ENCODE measurements at places on chromosomes 3 and 15.

GRCh38 chr3:31051226-31051625 is 156.8 kb upstream of the GADL1 start:
- DNase-seq, result no peak

GRCh38 chr3:129619726-129620162 is 13.3 kb upstream of the PLXND1 start:
- DNase-seq, result no peak

DNA sequence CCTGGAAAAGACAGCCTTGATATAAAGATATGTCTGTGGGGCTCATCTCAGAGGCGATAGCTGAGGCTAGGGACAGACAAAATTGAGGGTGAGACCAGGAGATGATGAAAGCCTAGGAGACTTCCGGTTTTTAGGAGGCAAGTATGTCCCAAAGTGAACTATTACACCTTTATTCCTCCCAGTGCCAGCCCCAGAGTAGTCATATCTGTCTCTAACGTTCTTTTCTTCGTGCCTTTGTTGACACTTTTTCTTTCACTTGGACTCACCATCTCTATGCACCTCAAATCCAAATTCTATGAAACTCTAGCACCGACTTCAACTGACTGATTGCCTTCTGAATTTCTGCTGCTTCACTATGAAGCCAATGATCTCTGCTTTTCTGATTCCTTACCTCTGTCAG is 93.8 kb upstream of the RASGRP1 start:
- no peak for DNase-seq

GRCh38 chr3:131699001-131699400 is 196.2 kb upstream of the MRPL3 start:
- DNase-seq, result no peak

- DNase-seq, result no peak
These were observed 20.9 kb upstream of the IL1RAP start for GRCh38 chr3:190492966-190493365.

- DNase-seq, result no peak
These were observed 10.0 kb downstream of the CCDC13 start for GRCh38 chr3:42763021-42763420.

DNA sequence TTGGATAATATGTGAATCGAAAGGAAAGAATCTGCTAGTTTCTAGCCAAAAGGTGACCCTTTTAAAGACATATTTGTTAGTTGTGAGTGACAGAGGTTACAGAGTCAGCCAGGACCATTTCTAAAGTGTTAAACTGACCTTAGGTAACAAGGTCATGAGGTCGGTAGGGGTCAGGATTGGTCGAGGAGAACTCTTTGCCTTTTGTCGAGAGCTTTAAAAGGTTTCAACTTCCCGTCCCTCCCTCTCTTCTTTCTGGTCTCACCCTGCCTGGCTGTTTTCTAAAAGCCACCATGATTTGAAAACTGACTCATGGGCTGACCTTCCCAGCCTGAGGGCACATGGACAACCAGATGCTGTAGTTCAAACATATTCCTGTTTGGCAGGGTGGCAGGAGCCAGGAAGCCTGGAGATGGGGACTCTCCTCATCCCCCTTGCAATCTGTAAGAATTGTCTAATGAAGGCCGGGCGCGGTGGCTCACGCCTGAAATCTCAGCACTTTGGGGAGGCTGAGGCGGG is 25.8 kb upstream of the PRTG start:
- no peak for DNase-seq

DNA sequence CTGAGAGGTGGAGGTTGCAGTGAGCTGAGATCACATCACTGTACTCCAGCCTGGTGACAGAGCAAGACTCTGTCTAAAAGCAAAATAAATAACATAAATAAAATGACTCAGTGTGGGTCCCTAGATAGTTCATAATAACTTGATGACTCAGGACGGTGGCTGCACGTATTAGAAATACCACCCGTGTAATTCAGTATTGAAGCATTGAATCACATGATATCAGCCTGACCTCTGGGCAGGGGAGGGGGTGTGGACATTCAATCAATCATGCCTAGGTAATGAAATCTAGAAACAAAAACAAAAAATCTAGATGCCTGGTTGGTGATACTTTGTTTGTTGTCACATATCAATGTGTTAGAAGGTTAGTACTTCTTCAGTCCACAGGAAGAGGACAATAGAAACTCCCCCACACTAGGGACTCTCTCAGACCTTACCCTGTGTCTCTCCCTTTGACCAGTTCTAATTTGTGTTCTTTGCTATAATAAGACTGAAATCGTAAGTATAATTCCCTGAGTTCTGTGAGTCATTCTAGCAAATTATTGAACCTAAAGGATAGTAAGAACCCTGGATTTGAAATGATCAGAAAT is 177.3 kb downstream of the GAP43 start:
- DNase-seq, result no peak
